ENCODE measurements at places on chromosomes 6 and 20.

- no peak for DNase-seq
Observed at GRCh38 chr6:70846207-70846835, 110.5 kb downstream of the B3GAT2 start.

DNA sequence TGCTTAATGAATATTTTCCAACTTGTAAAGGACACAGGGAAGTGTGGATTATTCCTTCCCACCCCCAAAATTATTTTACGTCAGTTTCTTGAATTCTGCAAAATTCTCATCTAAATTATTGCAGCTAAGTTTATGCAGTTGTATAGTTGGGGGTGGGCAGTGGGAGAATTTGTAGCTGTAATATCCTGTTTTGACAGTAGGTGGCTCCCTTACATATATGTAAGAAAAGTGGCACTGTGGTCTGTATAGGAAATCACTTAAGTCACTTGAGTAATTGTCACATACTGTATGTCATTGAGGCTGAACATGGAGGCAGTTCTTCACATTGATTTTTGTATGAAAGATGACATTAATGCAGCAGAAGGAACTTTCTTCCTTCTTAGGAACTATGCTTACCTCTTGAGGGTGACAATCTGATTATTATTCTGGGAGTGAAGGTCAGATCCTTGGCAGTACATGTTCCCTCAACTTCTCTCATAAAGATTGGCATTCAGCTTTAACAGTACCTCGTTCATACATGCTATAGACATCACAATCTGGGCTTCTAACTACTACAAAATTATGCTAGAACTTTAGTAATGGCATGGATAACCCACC is 14.6 kb upstream of the CFAP206 start:
- DNase-seq: no peak

DNA sequence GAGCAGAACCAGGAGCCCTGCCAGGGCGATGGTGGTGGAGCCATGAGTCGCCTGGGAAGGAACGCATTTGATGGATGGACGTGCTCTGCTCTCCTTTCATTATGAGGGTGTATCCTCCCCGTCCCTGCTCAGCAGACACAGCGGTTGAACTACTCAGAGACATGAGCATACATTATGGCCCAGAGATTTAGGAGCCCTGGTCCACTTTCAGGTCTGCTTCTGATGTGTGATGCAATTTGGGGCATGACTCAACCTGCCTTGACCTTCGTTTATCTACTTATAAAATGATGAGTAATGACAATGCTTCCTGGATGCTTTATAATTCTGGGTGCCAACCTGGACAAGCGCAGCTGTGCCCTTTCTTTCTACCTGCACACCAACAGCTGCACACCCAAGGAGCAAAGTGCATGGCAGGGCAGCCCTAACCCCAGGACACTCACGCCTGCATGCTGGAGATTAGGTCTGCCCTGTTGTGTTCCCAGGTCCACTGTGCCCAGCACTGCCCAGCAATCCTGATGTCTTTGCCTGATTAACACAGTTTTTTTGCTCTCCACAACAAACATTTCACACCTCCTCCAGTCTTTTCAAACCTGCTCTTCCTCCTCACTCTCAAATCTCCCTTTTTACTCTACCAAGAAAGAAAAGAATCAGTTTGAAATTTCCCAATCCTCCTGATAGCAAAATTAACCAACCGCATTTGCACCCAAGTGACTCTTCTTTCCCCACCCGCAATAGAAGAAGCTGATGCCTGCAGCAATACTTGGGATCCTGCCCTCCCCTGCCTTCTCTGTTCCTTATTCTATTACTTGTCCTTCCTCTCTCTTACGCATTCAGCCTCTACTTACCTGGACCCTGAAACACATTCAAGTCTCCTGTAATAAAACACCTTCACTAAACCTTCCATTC is 81.2 kb downstream of the EZR start:
- DNase-seq: no peak

- no peak for DNase-seq
Observed at GRCh38 chr6:152783217-152783878, 32.8 kb downstream of the VIP start.

GRCh38 chr20:14712302-14712739 is 374.9 kb upstream of the FLRT3 start:
- no peak for DNase-seq

DNA sequence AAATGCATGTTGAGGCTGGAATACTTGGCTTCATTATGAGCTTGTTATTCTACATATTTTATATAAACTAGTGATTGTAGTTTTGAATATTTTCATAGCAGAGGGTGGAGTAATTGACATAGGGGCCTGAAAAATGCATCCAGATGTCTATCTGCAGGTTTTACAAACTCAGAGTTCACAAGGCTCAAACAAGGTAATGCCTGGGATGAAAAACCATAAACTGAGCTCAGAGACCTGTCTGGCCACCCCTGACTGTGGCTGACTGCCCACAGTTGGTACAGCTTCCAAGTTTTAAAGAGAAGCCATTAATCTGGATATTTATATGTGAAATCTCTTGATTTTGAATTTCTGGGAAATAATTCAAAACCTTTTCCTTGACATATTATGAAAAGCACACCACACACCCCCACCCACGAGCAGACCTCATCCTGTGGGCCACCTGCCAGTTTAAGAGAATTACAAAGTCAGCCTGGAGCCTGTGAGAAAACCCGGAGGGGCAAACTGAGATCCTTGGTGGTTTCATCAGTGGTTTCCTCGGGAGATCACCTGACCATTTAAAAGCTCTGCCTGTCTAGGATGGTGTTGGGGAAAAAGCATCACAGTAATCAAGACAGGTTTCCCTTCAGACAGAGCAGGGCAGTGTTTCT is 230.1 kb downstream of the SAMD5 start:
- no peak for DNase-seq

GRCh38 chr20:61556673-61557072 is 304.6 kb downstream of the CDH4 start:
- DNase-seq: no peak

DNA sequence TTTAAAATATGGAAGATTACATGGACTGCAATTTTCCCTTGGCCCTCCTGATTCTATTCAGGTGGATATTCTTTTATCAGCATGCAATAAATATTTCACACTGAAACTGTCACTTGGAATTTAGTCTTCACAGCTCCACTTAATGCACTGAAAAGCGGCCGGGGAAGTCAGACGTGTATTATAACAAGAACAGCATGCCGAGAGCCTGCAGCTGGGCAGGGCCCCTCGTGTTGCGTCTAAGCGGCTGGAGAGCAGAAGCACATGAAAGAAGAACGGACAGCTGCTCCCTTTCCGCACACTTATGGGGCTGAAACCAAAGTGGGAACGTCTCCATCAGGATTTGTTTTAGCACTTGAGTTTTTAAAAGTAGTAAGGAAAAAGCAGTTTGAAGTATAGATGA is 57.2 kb downstream of the LYRM4 start:
- no peak for DNase-seq

DNA sequence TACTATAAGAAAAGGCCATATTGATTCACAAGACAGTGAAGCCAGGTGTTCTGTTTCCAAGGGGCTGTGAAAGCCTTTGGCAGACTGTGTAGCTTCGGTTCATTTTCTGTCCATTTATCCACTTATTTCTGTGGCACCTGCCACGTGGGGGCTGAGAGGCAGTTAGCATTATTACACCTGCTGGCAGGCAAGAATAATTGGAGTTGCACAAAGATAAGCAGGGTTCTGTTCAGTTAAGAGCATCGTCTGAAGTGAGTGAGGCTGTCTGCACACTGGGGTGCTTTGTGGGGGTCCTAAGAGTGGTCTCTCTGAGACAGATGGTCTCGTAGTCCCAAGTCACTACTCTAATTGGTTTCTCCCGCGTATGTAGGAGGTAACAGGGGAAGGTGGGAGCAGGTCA is 60.6 kb upstream of the CCN6 start:
- DNase-seq: no peak
